Regular cardiac myocyte (primary cell): ENCODE measurements at places on chromosomes 1 and 21. TPM values are rescaled to one million over a fixed set of nuclear protein-coding genes. Genes with fewer than 3 reads are reported as not detected.

DCLRE1B gene
- total RNA-seq: 1.4 and 3.6 TPM in 2 replicates

CD247 gene
- total RNA-seq: under 0.01 and 0.28 TPM in 2 replicates

ECM1 gene
- total RNA-seq: 8.2 and 13.8 TPM in 2 replicates

CR1L gene
- total RNA-seq: not detected in 2 replicates

LDLRAD1 gene
- total RNA-seq: not detected in 2 replicates

ATP1A2 gene
- 0.28 TPM in 1 of 2 replicates, not detected in the other for total RNA-seq

SYPL2 gene
- total RNA-seq: 0.19 and 0.56 TPM in 2 replicates

AUNIP gene
- 0.56 and 5.6 TPM in 2 replicates for total RNA-seq

KCNJ9 gene
- under 0.01 TPM in 1 of 2 replicates, not detected in the other for total RNA-seq

SERPINC1 gene
- not detected in 2 replicates for total RNA-seq

ANKRD45 gene
- total RNA-seq: 0.28 and 0.38 TPM in 2 replicates

GPR52 gene
- 0.28 and 0.38 TPM in 2 replicates for total RNA-seq

RGS13 gene
- not detected in 2 replicates for total RNA-seq

PLPPR4 gene
- 5.2 and 18.9 TPM in 2 replicates for total RNA-seq

CATSPERE gene
- total RNA-seq: 0.38 and 1.7 TPM in 2 replicates

FCRL1 gene
- not detected in 2 replicates for total RNA-seq

FAM131C gene
- 0.28 TPM in 1 of 2 replicates, not detected in the other for total RNA-seq

VTCN1 gene
- not detected in 2 replicates for total RNA-seq

NPR1 gene
- total RNA-seq: 0.19 and 0.85 TPM in 2 replicates

NR1I3 gene
- total RNA-seq: not detected in 2 replicates

MKNK1 gene
- total RNA-seq: 11.3 and 13.8 TPM in 2 replicates

KMO gene
- total RNA-seq: 0.56 and 0.96 TPM in 2 replicates

SPATA46 gene
- total RNA-seq: not detected in 2 replicates

LMO4 gene
- 64.8 and 65.4 TPM in 2 replicates for total RNA-seq

SYTL1 gene
- total RNA-seq: under 0.01 TPM in 1 of 2 replicates, not detected in the other
